ENCODE measurements at places on chromosomes 4 and X.

DNA sequence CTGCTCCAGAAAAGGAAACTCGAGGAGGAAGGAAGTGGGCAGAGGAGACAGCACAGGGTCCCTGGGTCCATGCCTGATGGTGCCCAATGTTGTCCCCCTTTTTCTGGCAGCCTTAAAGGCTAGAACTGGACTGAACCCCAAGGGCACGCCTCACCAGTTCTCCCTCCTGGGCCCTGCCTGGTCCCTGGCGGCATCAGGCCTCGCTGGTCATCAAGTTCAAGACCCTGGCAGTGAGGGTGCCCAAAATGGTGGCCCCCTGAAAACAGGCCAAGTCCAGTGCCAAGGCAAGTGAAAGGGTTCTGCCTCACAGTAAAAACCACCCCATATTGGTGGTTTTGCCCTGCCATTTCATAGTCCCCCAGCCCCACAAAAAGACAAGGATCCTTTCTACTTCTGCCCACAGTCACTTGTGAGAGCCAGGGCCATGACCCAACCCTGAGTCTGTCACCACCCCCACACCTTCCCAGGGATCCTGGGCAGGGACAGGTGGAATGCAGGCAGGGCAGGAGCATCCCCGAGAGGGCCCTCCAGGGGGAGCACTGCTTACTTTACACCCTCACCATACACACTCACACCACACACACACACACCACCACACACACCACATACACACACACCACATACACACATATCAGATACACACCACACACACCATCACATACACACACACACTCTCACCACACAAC is 107.6 kb downstream of the DCTD start:
- peak; percentile 24 for DNase-seq

DNA sequence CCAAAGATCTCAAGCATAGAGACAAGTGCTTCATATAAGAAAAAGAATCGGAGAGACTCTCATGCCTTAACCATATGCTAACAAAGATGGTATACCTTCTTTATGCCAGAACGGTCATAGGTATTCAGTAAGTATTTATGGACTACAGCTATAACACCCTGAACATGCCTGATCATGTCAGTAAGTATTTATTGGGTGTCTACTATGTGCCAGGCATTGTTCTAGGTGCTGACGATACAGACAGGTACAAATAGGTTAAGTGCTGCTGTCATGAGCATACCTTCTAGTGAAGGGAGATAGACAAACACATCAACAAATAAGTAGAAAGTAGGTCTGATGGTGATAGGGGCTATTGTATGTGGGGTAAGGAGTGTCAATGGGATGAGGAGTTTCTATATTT is 9.5 kb upstream of the MID1 start:
- no peak for DNase-seq

GRCh38 chr4:155377276-155377675 is 511 bp upstream of the MAP9 start:
- DNase-seq, result no peak

DNA sequence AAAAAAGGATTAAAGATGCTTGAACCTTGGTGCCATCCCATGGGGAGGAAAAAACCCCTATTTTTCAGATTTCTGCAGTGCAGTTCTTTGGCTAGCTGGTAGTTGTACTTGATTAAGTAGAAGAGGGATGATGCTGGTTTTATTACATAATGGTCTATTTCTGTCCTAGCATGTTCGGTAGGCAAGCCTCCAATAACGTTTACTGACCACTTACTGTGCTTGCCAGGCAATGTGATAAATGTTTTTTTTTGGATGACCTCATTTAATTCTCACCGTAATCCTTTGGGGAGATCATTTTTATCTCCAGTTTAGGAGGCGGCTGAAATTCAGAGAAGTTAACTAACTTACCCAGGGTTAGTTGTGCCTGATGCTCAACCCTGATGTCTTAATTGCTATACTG is 92.1 kb upstream of the RPA4 start:
- no peak for DNase-seq

GRCh38 chrX:16629909-16630308 is 20.0 kb upstream of the S100G start:
- DNase-seq, result no peak

GRCh38 chr4:30724247-30724646 is 4.1 kb downstream of the PCDH7 start:
- DNase-seq, result no peak

DNA sequence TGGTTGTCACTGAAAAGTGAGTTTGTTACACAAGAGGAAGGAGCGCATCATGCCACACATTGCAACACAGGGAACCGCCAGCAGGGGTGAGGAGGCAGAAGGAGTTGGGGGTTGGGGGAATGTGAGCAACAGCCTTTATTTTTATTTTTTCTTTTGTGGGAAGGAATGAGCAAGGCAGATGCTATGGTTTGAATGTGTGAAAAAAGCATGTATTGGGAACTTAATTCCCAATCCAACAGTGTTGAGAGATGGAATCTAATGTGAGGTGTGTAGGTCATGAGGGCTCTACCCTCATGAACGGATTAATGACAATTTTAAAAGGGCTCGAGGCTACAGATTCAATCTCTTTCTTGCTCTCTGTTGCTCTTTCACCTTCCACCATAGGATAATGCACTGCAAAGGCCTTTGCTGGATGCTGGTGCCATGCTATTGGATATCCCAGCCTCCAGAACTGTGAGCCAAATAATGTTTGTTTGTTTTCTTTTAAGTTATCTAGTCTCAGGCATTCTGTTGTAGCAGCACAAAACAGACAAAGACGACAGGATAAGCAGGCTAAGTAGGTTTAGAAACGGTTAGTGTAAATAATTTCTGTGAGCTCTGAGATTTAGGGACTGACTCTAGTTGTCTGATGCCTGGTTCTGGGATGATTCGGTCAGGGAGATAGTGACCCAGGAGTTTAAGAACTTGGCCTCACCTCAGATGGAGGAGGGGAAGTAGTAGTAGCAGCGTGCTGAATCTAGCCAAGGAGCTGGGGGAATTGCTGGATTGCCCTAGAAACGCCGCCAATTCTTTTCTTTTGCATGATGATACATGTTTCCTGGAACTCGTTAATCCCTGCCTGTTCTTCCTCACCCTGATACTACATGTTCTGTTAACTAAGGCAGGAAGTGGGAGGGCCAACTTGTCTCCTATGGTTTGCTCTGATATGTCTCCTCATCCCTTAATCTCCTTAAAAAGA is 156.6 kb upstream of the CTSO start:
- no peak for DNase-seq

DNA sequence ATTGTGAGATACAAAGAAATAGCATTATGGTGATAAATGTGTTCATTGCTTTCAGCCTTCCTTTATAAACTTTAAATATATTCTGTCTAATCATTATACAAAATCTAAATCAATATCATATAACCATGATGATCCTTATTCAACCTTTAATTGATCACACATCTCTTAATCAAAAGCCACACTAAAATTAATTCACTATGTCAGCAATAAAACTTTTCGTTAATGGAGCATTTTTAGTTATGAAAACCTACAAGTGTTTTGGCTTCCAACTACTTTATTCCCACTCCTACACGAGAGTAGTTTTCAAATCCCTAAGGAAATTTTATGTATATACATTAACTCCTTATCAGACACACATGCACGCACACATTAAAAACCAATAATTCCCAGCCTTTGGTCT is 530.2 kb downstream of the KCTD8 start:
- DNase-seq, result no peak

GRCh38 chrX:51494409-51494808 is 2.0 kb downstream of the NUDT11 start:
- no peak for DNase-seq

DNA sequence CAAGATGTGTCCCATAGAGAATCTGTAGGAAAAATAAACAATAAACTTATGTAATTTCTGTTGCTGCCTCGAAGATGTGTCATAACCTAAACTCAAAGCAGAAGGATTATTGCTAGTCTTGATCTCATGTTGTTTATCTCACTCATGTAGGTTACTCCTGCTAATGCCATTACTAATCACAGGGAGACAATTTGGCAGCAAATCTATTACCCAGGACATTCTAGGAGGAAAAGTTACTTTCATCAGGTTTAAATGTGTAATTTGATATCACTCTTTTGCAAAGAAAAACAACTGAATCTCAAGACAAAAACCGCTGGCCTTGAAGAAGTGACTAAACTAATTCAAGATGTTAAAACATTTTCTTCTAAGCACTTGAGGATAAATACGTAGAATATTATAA is 34.0 kb downstream of the LDOC1 start:
- no peak for DNase-seq

GRCh38 chrX:45187731-45188130 is 12.9 kb downstream of the DIPK2B start:
- no peak for DNase-seq

GRCh38 chr4:75502671-75503070 is 11.5 kb downstream of the RCHY1 start:
- DNase-seq, result no peak

DNA sequence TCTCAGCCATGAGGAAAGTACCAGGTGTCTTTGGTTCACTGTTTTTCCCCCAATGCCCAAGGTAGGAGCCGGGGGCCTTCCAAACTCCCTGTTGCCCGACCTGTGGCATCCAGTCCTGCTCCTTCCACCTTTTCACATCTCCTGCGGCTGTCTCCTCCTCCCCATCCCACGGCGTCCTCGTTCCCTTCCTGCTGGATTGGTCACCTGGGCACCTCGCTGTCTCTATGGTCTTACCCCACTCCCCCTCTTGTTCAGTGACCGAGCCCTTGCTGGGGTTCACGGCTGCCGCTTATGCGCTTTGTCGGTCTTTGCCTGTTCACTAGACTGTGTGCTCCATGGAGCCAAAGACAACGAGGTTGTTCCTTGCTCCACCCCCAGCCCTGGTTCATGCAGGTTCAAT is 188.7 kb upstream of the PSAPL1 start:
- DNase-seq, result no peak

GRCh38 chr4:119540249-119540648 is 88.4 kb downstream of the PDE5A start:
- DNase-seq, result no peak

- no peak for DNase-seq
Observed at GRCh38 chr4:7425124-7425523, 9.6 kb downstream of the PSAPL1 start.

DNA sequence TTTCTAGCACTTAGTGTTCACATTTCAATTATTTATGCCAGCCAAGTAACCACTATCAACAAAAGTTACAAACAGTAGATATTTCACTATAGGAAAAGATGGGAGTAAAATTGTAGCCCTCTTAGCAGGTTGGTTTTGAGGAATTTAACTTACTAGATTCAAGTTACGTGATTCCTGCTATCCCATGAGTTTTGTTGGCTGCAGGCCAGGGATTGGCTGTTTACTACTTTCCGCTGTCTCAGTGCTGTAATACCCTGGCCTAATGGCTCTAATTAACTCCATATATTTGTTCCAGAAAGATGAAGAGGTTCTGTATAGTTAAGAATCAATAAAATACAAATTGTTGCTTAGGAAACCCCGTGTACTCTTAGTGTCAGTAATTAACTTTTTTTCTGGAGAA is 55.5 kb upstream of the MAGED1 start:
- no peak for DNase-seq

DNA sequence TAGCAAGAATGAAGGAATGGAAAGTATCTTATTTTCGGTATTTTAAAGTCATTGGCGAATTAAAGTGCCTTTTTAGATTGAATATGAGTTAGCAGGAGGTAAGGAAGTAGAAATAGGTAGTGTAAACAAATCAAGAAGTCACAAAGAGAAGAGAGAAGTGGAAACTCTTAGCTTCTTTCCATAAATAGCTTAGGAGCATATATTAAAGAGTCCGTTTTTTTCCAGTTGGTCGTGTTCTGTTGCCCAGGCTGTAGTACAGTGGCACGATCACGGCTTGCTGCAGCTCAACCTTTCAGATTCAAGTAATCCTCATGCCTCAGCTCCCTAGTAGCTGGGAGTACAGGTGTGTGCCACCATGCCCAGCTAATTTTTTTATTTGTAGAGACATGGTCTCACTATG is 56.4 kb downstream of the UBE2K start:
- DNase-seq, result no peak

- DNase-seq, result peak; percentile 15
Observed at GRCh38 chrX:129825746-129826505, 17.8 kb downstream of the ZDHHC9 start.

DNA sequence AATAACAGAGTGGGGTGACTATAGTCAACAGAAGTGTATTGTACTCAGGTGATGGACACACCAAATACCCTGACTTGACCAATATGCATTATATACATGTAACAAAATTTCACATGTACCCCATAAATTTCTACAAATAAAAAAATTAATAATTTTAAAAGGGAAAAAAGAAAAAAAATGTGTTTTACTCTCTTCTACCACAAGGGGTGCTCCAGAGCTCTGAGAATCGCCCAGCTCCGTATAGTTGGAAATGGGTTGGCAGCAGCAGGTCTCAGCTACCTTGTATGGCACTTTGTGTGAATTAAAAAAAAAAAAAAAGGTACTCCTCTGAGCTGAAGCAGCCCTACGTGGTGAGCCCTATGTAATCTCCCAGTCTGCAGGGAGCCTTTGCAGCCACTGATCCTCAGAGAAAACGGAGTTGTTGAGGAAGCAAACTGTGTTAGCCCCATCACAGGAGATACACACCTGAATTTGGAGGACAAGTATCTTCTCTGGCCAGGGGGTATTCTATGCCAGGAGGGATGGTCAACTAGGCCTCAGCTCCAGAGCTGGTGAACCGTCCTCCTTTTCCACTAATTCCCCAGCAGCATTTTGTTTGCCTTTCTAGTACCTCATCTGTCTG is 17.2 kb upstream of the POLA1 start:
- DNase-seq, result peak; percentile 11

GRCh38 chrX:136147976-136148375 is 643 bp downstream of the FHL1 start:
- no peak for DNase-seq

- DNase-seq, result no peak
Observed at GRCh38 chr4:30537456-30537855, 182.7 kb upstream of the PCDH7 start.

DNA sequence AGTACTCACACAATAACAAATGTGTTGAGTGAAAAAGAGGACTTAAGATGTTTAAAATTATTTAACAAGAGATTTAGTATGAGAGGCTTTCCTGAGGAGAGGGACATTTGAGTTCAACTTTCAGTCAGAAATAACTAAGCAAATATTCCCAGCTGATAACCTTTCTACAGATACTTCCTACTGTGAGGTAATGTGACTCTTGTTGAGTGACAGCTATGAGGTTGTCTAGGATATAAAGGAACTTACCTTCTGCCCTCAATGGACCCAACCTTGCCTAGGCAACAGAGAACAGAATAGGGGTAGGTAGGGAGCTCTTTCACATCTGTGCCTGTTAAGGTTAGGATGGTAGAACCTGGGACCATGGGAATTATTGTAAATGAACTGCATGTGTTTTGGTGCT is 54.7 kb downstream of the GLUD2 start:
- no peak for DNase-seq
